NCI-H1436 (cell line): ENCODE measurements at places on chromosomes 5 and 9.

GRCh38 chr5:1401536-1402138, 43.6 kb downstream of the SLC6A3 start:
- DNase-seq = no peak

GRCh38 chr9:100063185-100063584, 35.6 kb downstream of the ERP44 start:
- DNase-seq = no peak

- no peak for DNase-seq
Measured at GRCh38 chr5:117486261-117486660, 911.6 kb upstream of the SEMA6A start.

DNA sequence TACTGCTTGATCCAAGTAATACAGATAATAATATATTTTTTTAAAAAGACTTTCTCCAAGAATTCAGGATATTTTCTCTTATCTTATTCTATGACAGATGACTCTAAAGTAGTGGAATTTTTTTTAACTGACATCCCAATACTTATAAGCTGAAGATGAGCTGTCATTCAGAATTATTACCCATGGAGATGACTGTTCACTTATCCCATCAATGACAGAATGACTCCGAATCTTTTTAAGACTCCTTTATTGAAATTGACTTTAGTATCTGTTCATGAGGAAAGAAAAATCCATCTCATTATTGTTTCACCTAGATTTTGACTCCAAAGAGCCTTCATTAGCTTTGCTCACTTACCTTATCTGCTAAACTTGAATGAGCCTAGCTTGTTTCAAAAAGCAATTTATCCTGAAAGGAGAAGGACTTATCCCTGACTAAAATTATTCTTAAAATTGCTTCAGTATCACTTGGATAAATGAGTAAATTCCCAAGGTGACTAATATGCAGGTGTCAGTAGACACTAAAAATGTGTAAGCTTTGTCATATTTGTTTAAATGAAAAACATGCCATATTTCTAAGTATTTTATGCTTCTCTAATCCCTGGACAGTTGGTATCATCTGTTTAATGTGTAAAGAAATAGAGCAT, 146.9 kb downstream of the PLCXD3 start:
- no peak for DNase-seq

DNA sequence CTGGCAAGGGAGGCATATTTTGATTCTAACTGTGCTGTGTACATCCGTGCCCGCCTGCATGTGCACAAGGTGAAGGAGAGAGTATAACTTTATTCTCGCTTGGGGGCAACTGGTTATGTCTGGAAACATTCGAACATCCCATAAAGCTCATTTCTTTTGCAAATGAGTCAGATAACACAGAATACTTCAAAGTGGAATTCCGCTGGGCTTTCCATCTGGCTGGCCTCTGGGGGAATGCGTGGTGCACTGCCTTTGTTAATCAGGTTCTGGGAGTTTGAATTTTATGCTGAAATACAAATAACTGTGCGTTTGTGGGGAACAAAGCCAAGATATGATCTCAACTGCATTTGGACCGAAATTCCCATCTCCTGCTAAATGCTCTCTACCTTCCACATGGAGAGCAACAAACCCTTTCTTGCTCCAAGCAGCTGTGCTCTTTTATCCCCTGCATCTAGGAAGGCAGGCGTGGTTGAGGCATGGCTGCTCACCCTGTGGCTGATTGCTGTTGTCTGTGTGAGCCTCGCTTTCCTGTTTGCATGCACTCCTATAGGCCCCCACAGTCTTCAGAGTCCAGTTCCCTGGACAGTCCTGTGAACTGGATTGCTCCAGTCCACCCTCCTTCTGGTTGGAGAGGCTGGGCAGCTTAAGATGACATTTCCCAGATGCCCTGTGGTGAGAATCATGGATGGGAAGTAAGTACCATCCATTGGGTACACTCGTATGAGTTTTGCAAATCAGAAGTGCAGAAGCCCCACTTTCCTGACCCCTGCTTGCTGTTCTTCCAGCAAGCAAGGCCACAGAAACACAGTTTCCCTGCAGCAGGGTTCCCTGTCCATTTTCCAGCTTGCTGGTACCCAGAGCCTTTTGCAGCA, 82.9 kb upstream of the ALDH1B1 start:
- no peak for DNase-seq

- DNase-seq = no peak
Measured at GRCh38 chr9:132896906-132897305, 18.2 kb downstream of the SPACA9 start.

GRCh38 chr5:98768160-98768959, 5.1 kb upstream of the RGMB start:
- DNase-seq = peak; percentile 61

DNA sequence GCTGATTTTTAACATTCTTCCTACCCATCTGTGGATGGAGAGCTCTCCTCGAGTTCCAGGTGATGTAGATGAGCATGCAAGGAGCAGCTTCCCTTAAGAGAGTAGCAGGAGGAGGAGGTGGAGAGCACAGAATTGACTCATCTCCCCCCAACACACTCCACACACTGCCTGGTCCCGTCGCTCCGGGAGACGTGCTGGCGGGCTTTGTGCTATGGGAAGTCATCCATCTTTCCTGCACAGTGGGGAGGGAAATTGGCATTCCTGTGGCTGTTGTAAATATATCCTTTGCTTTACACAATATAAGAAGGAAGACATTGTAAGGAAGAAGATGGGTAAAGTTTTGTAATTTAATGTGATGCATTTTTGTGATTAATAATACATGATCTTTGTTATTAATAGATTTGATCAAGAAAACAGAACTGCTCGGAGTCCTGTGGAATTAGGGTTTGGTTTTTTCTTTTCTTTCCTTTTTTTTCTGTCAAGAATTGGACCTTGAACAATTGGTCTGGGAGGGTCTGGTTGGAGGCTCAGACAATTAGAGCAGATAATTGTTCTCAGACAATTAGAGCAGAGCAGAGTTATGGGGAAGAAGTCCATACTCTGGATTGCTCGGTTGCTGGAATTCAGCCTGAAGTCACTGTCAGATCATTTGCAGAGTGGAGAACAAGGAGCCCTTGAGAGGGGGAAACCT, 297.8 kb downstream of the GADD45G start:
- no peak for DNase-seq

DNA sequence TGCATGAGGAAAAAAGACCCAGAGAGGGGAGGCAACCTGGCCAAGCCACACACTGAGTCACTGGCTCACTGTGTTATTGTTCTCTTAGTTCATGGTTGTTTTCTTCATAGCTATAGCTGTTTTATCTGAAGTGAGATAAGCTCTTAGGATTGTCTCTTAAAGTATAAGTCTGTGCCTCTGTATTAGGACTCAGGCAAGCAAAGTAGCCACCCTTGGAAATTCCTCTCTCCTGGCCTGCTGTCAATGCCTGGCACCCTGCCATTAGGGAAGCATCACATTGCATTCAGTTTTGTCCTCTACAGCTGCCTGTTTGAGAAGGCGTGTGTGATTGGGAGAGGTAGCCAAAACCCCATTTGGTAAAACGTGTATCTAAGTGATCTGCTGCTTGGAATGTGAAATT, 147.4 kb upstream of the GLRA1 start:
- no peak for DNase-seq

DNA sequence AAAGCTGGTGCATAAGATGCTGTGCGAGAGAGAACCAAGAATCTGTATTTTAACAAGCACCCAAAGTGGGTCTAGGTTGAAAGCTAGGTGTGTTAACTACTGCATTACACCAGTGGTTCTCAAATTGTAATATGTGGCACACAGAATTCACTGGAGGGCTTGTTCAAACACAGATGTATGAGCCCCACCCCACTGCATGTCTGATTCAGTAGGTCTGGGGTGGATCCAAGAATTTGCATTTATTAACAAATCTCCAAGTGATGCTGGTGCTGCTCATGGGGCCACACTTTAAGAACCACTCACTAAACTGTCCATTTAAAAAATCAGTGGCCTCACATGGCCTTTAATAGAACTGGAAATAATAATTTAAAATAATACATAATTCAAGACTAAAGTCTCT, 40.4 kb downstream of the LPAR1 start:
- DNase-seq = no peak

GRCh38 chr9:117779760-117780159, 75.6 kb downstream of the TLR4 start:
- no peak for DNase-seq

GRCh38 chr9:81002242-81002641, 687.1 kb downstream of the TLE1 start:
- no peak for DNase-seq

DNA sequence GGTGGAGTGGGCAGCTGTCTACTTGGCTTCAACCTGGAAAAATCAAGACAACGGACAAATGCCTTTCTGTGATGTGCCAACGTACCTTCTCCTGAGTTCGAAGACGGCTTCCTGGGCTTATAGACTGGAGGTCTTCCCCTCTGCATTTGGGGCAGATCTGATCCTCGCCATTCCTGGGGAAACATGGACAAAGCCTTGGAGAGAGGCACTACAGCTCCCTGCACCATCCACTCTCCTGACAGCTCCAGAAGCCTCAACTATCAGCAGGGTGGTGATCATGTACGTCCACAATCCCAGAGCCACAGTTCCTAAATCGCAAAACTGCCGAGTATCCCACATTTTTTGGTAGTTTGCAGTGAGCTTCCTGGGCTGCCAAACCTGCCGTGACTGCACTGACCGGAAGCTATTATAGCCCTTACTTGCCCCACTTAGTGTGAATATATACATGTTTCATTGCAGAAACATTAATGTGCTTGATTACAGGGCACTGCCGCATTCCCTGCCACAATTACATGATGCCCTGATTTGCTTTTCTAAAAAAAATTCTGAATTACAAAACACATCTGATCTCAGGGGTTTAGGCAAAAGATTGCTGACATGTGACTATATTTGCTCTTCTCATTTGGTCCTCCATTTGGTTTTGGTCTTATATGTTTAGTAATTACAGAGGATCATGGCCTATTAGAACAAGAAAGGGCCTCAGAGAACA, 2.8 kb downstream of the TRAF1 start:
- DNase-seq = no peak

DNA sequence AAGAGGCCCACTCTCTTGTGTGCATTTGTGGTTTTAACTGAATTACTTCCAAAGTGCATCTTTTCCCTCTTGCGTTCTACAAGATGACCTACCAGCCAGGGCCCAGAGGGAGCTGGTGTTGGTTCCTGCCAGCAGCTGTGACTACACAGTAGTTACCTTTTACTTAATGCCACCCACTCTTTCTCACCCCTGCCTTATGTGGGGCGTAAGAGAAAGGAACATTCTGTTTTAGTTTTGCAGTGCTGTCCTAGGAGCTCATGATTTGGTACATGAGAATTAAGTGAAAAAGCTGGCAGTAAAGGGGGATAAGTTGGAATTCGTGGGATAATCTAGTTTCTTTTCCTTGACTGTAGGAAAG, 45.4 kb downstream of the RCL1 start:
- no peak for DNase-seq

DNA sequence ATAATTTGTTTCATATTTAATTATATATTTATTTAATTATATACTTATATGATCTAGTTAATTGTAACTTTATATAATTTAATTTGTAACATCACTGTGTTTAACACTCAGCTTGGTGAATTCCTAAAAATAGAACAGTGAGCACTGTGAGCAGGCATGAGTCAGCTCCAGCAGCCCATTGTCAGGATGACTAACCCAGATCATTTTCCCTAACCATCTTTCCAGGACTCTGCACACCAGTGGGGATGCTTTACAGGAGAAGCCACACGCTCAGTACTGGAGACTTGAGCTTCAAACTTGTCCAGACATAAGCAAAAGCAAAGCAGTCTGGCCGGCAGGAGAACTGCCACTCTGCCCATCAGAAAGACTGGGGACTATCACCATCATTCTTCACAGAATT, 446.2 kb upstream of the TRPC7 start:
- DNase-seq = no peak

GRCh38 chr5:78993165-78993564, 8.1 kb upstream of the ARSB start:
- DNase-seq = no peak

GRCh38 chr5:73030995-73031394, 75.2 kb downstream of the FCHO2 start:
- no peak for DNase-seq

- DNase-seq = no peak
Measured at GRCh38 chr9:125431012-125431305, 169.3 kb downstream of the GAPVD1 start.

GRCh38 chr5:163914910-163915309, 409.5 kb downstream of the MAT2B start:
- DNase-seq = no peak

GRCh38 chr9:13414349-13414748, 134.9 kb upstream of the MPDZ start:
- no peak for DNase-seq

GRCh38 chr9:3508521-3509291, 17.1 kb downstream of the RFX3 start:
- peak; percentile 72 for DNase-seq

DNA sequence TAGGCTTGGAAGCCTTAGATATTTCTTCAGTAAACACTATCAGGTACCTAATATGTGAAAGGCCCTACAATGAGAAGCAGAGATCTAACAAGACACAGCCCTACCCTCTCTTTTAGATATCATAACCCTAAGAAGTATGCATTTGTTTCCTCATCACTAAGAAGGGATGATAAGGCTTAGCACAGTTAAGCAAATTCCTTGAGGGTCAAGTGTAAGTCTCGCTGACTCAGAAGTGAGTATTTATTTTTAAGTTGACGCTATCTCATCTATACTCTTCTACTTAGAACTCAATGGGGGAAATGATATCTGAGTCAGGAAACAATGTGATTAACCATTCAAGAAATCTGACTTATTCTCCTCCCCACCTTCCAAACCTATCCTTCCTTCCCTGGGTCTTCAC, 149.7 kb downstream of the ESM1 start:
- no peak for DNase-seq

DNA sequence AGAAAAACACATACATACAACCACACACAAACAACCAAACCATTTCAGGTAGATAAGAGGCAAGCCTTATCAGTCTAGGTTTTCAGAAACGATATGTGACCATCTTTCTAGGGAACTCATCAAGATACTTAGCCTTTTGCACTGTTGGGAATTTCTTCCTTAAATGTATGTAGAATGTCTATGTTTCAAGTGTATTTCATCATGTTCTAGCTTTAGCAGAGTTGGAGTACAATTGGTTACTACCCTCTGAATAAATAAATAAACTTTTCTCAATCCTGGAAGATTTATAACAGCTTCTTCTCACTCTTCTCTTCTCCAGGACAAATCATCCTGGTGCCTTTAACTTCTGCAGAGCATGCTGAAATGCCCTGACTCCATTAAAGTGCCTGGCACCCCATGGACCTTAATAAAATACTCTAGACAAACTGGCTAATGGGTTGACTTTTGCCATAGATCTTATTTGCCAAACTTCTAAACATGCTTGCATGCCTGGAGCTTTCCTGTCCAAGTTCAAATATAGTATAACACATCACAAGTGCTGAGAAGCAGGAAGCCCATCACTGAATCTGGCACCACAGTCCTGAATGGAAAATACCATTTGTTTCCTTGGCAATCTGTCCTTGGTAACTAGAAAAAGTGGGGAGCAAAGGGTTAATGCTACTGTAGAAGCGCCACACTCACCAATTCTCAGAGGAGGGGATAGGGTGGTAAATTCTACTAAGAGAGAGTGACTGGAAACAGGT, 33.1 kb upstream of the ZNF462 start:
- DNase-seq = no peak
